ENCODE measurements at places on chromosomes 4 and X.

DNA sequence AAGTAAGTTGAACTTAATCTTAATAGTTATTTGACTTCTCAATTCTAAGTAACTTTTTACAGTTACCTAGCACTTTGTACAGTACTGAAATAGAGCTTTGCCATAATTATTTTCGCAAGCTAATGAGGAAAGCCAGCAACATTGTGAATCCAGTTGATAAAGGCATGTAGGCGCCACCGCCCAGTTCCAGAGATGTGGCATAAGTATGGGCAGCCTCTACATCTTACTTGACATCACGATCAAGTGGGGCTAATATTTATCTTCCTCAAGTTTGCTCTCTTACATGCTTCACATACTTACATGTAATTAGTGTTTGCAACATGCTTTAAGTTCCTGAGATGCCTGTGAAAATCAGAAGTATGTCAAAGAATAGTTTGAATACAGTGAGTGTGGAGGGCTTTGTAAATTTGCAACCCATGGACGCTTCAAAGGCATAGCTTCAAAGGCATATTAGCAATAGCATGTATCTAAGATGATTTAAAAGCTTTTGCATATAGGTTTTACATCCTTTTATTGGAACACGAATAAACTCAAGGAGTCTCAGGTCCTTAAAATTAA is 34.9 kb upstream of the VCX3B start:
- no peak for DNase-seq

- DNase-seq, result no peak
Measured at GRCh38 chrX:45428831-45429230, 228.2 kb upstream of the DIPK2B start.

GRCh38 chrX:21840193-21840545 is 752 bp downstream of the MBTPS2 start:
- DNase-seq, result no peak

DNA sequence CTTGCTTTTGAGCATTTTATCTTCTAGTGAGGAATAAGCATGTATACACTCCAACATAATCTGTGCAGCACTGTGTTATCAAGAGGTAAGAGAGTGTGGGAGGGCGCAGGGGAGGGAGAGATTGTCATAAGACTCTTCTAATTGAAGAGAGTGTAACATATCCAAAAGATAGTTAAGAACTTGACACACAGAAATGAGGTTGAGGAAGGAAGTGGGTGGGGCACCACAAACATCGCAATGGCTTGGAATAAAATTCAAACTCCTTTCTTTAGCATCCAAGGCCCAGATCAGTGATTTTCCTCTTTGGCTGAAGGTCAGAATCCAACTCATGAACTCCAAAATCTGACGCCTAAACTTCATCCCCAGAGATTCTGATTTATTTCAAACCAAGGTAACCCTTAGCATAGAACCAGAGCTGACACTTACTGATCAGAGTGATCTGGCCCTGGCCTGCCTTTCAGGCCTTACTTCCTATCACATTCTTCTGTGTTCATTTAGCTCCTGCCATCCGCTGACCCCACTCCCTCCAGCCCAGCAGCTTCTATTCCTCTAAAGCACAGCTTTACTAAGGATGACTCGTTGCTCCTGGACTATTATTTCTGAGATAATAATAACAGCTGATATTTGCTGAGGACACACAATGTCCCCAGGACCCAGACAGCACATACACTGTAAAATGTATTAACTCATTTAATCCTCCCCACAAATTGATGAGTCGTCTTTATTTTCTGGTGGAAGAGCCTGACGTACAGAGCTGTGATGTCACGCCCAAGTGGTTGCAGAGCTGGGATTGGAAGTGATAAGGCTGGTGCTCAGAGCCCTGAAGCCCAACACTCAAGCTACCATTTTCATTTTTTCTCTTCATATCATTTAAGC is 10.6 kb upstream of the CTSO start:
- no peak for DNase-seq

DNA sequence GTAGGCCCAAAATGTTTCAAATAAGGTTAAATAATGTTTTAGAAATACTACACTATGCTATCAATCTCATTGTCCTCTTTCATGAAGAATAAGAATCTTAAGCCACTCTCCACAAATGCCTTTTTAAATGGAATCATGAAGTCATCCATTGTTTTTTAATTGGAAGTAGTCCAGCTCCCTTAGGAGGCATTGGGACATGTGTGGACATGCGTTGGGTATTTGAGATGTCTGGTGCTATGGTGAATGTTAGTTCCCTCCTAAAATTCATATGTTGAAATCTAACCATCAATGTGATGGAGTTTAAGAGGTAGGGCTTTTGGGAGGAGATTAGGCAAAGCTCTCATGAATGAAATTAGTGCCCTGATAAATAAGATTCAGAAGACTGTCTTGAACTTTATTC is 289.0 kb downstream of the C4orf33 start:
- DNase-seq, result no peak

DNA sequence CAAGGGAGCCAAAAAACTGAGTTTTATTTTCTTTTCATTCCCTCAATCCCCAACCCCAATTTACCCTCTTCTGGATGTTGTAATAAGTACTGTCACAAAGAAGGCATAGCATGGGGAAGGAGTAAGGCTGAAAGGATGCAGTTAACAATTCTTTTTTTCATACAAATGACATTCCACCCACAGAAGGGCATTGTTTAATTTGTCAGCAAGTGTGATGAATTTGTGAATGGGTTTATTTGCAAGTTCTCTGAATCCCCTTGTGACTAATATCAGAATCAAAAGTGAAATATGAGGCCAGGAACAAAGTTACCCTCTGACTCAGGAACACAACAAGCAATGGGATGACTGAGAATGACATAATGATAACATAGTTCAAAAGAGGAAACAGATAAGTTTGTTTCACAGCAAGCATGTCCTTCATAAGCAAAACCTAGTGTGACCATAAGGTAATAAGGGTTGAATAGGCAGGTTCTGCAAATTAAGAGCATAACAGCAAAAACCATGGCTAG is 2.1 kb downstream of the GEMIN8 start:
- DNase-seq, result no peak

DNA sequence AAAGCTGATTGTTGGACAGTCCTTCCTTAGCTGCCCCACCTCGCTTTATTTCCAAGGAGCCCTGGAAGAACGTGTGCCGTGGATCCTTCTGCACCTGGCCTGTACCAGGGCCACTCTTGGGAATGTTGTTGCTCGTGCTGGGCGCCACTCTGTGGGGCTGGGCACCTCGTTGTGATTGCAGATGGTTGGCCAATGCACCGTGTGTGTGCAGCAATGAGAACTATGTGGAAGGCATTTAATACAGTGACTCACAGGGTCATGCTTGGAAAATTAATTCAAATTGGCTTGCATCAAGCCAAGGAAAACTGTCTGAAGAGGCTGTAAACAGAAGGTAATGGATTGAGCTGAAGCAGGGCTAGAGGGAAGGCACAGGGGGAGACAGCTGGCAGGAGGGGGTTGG is 37.0 kb upstream of the CD99L2 start:
- DNase-seq, result no peak

- DNase-seq, result no peak
Measured at GRCh38 chr4:181507938-181508337, 735.3 kb upstream of the TENM3 start.

GRCh38 chr4:70945046-70945445 is 42.9 kb downstream of the MOB1B start:
- no peak for DNase-seq

- no peak for DNase-seq
Measured at GRCh38 chrX:49995107-49995731, 72.8 kb downstream of the CLCN5 start.

GRCh38 chr4:157075401-157075800 is 549 bp upstream of the GLRB start:
- DNase-seq, result no peak

DNA sequence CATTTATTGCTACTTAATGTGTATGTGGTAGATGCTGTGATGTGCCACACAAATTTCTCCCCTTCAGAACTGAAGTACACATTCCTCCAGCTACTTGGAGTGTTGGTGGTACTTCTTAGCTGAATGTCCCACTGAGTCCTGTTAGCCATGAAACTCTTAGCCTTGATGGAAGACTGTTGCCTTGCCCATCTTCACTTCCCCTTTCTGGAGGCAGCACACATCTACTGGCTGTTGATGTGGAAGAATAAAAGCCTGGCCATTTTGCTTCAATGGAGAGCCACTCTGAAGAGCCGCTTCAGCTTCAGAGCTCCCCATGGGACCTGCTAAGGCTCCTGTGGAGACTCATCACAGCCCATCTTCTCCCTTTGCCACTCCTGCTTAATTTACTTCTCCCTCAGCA is 157.7 kb upstream of the PITX2 start:
- no peak for DNase-seq

DNA sequence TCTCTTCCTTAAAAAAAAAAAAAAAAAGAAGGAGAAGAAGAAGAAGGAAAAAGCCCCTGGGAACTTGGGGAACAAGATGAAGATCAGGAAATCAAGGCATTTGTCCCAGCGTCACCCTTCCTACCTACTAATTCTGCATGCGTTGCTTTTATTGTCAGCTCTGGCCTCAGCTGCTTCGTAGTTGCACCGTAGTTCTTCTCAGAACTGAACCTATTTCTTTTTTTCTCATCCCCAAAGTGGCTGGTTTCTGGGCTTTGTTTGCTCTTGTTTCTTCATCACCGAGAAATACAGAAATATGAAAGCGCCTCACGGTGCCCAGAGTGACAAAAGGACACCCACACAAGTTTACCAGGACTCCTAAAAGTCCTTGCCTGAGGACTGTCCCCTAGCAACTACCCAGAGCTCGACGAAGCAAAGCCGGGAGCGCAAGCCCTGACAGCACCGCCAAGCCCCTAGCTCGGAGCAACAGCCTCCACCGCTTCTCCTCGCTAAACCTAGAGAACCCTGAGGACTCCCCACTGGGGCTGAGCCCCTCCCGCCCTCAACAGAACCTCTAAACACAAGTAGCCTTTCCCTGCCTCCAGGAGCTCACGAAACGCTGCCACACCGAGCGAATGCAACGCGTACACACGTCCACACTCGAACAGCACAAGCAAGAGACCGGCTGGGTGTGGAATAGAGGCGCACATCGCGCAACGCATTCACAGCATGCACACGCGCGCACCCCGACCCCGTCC is 710 bp downstream of the PRKG2 start:
- no peak for DNase-seq

DNA sequence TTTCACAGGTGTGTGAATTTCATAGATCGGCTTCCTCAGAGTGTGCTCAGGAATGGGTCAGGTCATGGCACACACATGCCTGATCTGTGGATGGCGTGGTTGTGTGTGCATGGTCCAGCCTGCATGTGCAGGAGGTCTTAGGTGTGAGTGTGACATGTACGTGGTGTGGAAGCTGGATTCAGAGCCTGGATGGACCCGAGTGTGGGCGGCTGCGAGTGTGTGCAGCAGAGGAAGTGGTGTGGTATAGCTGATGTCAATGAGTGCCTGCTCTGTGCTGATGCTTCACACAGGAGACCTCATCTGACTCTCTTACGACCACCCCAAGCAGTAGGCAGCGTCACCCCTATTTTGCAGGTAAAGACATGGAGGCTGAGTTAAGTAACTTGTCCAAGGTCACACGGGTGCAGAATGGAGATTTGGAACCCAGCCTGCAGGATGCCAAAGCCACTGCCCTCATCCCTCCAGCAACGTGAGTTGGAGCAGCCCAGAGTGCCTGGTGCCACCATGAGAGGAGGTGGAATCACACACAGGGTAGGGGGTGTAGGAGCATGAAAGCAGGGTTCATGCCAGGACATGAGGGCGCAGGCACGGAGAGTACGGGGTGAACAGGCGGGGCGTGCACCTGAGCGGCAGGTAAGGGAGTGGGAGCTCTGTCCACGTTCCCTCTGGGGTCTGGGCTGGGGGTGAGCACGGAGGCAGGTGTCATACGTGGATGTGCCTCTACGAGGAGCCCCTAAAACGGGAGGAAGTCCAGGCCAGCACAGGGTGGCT is 24.2 kb upstream of the C4orf50 start:
- no peak for DNase-seq

DNA sequence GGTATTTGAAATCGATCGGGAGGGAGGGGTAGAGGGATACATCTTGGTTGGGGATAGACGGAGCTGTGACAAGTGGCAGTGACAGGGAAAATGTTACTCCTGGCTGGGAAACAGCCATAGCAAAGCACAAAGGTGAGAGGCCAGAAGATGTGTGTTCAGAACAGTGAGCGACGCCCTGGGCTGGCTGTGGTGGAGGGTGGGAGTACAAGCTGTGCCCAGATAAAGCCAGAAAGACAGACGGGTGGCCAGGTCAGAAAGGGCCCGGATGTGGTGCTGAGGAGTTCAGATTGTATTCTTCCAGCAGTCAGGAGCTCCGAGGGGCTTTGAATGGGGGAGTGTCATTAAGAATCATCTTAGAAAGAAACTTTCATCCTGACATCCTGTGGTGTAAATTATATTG is 27.9 kb downstream of the CCDC149 start:
- DNase-seq, result no peak

DNA sequence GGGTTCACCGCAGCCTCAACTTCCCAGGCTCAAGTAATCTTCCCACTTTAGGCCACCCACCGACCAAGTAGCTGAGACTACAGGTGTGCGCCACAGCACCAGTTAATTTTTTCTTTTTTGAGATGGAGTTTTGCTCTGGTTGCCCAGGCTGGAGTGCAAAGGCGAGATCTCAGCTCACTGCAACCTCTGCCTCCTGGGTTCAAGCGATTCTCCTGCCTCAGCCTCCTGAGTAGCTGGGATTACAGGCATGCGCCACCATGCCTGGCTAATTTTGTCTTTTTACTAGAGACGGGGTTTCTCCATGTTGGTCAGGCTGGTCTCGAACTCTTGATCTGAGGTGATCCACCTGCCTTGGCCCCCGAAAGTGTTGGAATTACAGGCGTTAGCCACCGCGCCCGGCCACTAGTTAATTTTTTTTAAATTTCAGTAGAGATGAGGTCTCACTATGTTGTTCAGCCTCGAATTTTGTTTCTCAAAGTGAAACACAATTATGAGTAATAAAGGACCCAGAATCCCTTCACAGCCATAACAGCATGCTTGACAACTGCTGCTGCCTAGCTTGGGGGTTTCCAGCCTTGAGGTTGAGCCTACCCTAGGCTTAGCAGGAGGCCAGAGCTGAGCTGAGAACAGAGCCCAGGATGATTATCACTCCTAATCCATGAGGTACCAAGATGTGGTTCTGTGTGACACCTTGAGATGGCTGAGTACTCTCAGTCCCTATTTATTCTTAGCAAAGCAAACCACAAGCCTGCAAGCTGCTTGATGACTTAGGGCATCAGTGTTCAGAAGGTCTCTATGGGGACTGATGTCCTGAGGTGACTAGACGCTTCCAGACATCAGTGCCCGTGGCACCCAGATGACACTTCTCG is 41.6 kb upstream of the NKRF start:
- DNase-seq, result no peak

DNA sequence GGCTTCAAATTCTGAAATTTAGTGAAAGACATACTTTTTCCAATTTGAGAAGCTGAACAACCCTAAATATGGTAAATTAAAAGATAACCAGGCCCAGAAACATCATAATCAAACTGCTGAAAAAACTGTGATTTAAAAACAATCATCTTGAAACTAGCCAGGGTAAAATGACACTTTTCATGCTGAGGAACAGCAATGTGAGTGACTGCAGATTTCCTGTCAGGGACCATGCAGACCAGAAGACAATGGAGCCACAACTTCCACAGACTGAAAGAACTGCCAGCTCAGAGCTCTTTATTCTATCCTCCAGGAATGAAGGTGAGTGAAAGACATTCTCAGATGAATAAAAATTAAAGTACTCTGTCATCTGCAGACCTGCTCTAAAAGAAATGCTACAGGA is 73.3 kb downstream of the NAT8L start:
- no peak for DNase-seq
